ENCODE measurements at places on chromosomes 3 and 15.

GRCh38 chr3:168981396-168981795, 682.1 kb downstream of the MECOM start:
- DNase-seq: no peak

GRCh38 chr15:68734881-68735280, 85.8 kb downstream of the ANP32A start:
- no peak for DNase-seq

- peak; percentile 32 for DNase-seq
These were observed 103.8 kb downstream of the LINGO1 start for GRCh38 chr15:77528968-77529319.

- no peak for DNase-seq
These were observed 25.1 kb downstream of the SLC6A11 start for GRCh38 chr3:10841100-10841499.

DNA sequence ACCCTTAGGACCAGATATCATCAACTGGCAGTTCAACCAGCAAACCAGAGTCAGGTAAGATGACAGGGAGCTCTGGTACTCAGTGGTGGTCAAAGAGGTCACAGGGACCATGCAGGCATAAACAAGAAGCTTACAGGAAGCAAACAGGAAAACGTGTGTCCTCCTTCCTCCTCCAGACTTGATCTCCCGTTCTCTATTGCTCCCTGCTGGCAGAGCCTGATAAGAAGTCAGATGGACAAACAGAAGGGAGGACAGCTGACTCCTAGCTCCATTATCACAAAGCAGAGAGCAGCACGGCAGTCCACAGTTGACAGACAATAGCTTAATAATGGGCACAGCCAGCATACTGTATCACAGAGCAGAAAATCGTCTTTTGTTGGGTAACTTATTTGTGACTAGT, 156.5 kb upstream of the SLC2A2 start:
- no peak for DNase-seq

GRCh38 chr3:89256882-89257281, 149.5 kb downstream of the EPHA3 start:
- DNase-seq: no peak

GRCh38 chr3:146469150-146470017, at the start of gene PLSCR2:
PLSCR2 (minus strand) TSS chr3:146469561; CDS start chr3:146459904, 9,657 bp downstream.
- peak; percentile 74 for DNase-seq

DNA sequence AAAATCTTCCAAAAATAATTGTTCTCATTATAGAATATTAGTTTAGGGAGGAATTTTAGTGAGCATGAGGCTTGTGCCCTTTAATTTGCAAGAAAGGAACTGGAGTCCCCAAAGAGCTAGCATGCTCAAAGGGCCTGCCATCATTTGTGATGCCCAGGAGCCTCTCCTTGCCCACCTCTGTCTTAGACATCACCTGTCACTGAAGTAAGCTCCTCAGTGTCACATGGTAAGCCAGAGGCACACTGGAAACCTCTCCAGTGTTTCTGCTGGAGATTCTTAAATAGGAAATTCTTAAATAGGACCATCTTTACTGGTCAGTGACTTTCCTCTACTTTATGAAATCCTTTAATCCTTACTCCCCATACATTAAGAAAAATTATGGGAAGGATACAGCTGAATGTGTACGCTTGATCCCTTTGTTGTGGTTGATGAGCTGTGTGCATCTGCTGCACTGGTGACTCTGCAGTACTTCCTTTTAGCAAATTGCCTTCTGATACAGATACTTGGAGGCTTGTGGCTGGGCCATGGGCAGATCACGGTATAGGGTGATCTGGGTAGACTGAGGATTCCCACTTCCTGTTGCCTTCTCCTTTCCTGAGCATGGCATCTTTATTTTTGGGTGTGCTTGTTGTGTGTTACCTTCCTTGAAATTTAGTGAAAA, 197.4 kb downstream of the KLHL25 start:
- no peak for DNase-seq

DNA sequence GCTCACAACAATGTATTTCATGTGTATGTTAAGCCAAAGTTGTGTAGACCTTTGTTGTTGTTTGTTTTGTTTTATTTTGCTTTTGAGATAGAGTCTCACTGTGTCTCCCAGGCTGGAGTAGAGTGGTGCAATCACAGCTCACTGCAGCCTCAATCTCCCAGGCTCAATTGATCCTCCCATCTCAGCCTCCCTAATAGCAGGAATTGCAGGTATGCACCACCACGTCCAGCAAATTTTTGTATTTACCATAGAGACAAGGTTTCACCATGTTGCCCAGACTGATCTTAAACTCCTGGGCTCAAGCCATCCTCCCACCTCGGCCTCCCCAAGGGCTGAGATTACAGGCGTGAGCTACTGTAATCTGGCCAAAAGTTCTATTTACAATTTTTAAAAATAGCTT, 2.7 kb downstream of the HERC1 start:
- DNase-seq: no peak

DNA sequence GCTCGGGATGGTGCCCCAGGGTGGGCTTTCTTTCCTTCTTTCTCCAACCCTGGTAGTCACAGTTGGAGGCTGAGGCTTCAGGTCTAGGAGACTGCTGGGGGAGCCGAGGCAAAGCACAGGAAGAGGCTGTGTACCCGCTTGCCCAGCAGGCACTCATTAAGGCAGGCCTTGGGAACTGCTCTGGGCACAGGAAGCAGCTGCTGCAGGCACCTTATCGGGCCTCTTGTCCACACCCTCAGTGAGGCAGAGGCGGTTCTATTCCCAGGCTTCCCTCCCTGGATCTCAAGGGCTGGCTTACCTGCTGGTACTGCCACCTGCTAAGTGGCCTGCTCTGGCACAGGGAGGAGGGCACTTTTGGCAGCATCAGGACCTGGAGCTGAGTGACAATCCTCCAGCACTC, 15.8 kb upstream of the GRM2 start:
- DNase-seq: no peak

GRCh38 chr3:186966406-186966805, 36.1 kb downstream of the ST6GAL1 start:
- DNase-seq: no peak

DNA sequence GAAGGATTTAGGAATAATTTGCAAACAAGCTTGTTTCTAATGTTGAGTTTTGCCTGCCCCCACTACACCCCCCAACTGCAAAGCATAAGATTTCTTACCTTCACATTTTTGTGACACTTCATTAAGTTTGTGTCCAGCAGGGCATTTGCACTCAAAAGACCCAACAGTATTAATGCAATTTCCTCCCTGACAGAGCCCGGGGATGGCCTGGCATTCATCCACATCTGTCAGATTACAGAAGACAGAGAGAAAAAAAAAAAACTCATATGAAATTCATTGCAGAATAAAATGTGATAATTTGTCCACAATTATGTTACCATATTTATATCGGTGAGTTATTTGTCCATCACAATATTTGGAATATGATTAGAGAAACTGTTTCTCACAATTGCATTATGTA, 111.5 kb downstream of the FBN1 start:
- no peak for DNase-seq

- no peak for DNase-seq
These were observed 5.3 kb downstream of the PTPN9 start for GRCh38 chr15:75573648-75574384.

- DNase-seq: no peak
These were observed 245.0 kb upstream of the TOPAZ1 start for GRCh38 chr3:43996379-43997301.

DNA sequence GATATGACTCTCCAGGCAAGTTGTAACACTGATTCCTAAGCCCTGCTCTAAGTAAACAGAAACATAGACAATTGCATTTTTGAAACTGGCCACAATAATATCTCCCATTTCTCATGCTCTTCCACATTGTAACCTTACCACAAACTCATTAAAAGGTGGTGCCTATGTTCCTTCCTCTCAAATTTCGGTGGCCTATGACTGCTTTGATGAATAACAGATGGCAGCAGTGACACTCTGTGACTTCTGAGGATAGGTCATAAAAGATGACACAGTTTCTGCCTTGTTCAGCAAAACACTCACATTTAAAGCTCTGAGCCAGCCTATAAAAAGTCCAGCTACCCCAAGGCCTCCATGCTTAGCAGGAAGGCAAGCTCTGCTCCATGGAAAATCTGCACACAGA, 195.2 kb downstream of the EFHB start:
- DNase-seq: no peak

DNA sequence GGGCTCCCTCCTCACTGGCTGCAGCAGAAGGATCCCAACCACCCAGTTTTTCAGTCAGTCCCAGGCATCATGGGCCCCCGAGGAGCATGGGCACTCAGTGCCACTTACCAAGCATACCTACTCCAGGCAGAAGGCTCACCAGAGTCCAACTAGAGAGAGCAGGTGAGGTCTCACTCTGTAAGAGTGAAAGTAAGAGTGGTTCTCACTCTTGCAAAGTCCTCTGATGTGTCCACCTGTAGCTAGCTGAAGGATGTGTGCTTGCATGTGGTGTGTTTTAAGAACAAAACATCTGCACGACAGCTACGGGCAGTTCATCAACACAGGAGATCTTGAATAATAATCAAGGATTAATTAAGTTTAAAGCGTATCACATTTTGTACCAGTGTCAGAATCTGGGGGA, 49.7 kb downstream of the CCK start:
- no peak for DNase-seq

DNA sequence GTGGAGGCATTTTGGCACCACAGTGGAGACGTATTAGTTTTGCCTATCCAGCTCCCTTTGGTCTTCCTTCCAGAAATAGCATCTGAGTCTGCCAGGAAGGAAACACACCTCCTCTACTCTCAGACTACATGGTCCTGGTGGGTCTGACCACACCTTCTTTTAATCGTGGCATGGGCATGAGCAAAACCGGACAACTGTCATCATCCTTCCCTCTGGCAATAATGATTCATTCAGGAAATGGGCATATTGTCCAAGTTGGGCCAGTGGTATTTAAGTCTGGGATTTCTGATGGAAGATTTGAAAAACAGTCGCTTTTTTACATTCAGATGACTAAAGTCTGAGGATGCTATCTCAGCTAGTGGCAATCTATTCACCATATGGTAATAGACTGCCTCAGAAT, 601.0 kb upstream of the ADAMTS9 start:
- DNase-seq: no peak

- DNase-seq: no peak
These were observed 219.9 kb downstream of the NFKBIZ start for GRCh38 chr3:102069211-102069662.

- DNase-seq: no peak
These were observed 268.7 kb upstream of the THRB start for GRCh38 chr3:24763393-24763792.

DNA sequence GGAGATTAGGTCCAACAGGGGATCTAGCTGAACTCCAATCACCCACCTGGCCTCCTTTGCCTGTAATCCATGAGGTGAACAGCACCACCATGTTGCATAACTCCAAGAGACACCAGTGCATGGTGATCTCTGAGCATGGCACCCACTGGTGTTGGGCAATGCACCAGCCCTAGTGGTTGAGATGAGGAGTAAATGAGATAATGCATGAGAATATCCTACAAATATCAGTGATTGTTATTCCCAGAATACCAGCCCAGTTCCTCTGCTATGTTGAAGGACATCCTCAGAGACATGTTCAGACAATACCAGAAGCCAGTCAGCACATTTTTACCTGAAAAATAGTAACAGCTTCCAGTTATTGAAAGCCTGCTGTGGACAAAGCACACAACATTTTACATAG, 14.7 kb downstream of the GALNT15 start:
- DNase-seq: no peak

DNA sequence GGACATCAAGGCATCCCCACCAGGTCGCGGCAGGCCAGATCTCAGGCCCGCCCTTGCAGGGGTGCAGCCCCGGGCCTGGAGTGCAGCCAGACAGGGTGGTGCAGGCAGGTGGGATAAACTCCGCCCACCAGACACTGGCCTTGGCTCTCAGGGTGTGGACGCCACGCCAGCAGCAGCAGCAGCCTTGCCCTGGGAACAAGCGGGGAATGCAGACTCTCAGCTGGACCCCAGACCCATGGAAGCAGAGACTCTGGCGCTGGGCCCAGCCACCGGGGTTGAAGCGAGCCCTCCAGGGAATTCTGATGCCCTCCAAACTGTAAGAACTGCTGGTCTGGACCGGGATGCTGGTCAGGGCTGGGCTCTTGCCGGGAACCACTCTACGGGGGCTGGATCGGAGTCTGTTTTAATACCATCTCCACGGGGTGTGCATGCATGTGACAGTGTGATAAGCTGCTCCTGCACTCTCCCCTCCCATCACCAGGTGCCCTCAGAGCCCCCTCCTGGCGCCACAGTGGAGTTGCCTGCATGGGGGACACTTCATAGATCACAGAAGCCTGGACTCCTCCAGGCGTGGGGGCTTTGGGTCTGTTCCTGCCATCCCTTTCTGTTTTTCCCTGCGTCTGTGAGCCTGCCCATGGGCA, 142.7 kb downstream of the NSMCE3 start:
- no peak for DNase-seq

GRCh38 chr15:33535135-33535534, 224.4 kb downstream of the RYR3 start:
- no peak for DNase-seq

GRCh38 chr3:115004201-115005140, 142.6 kb downstream of the ZBTB20 start:
- no peak for DNase-seq

- no peak for DNase-seq
These were observed 66.4 kb upstream of the GOLIM4 start for GRCh38 chr3:168162172-168162571.

DNA sequence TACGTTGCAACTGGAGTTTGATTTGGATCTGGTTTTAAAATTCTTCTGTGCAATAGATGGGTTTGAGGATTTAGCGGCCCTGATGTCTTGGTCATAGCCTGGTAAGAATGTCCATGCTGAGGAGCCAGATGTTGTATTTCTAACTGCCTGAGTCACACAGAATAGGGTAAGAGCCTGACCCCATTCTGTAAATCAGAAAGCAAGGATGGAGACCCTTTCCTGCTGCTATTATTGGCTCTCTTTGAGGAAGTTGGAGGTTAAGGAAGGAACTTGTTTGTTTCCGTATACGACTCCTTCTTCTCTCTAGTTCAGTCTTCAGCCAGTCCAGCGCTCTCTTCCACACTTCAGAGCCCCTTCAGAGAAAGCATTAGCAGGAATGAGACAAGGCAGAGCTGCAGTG, 65.1 kb downstream of the HCN4 start:
- DNase-seq: no peak

DNA sequence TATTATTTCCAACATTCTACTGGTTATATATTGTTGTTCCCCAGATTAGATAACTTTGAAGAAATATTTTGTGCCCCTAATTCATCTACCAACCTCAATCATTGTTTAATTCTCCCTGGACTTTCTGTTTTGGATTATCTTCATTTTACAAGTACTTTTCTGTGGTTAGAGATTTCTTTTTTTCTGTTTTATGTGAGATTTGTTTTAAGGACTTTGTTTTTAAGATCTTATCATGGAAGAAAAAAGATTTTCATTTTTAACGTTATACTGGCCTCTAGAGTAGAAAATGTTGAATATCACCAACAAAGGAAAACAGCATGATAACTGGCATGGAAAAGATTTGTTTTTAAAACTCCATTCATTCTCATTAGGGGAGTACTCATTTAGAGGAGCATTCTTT, 210.9 kb upstream of the KCNMB2 start:
- no peak for DNase-seq
